ENCODE measurements at places on chromosomes 7 and 10.

GRCh38 chr7:138449580-138449979 lies 10.5 kb upstream of the TRIM24 start:
- no peak for DNase-seq

GRCh38 chr10:124686707-124687376 lies 57.3 kb downstream of the FAM53B start:
- DNase-seq: no peak

- DNase-seq: no peak
Measured at GRCh38 chr7:13832346-13832745, 157.1 kb downstream of the ETV1 start.

DNA sequence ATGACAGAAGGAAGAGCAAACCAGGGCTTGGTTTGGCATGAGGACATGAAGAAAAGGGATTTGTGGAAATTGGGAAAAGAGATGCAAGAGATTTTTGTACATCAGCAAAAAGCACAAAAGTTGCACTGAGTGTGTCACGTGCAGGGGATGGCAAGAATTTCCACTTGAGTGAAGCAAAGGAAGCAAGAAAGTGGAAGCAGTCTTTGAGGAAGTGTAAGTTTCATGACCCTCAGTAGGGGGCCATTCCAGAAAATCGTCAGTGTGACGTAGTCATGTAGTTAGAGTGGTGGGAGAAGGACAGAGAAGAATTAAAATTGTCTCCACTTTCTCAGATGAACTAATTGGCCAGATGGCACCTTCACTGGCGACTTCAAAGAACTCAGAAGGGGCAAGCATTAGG lies 123.3 kb upstream of the FZD1 start:
- DNase-seq: no peak

Measured in NCI-H2171 treated with DMSO at 0.1 percent for 48 hours (cell line).